Stimulated activated CD4-positive, alpha-beta T cell treated with anti-CD3 and anti-CD28 coated beads, TNF-alpha, amount 100 ng/mL, for 24 hours (primary cell): ENCODE measurements at places on chromosomes 2 and 18.

- no peak for DNase-seq
Observed at GRCh38 chr2:230737300-230737699, 24.7 kb downstream of the CAB39 start.

DNA sequence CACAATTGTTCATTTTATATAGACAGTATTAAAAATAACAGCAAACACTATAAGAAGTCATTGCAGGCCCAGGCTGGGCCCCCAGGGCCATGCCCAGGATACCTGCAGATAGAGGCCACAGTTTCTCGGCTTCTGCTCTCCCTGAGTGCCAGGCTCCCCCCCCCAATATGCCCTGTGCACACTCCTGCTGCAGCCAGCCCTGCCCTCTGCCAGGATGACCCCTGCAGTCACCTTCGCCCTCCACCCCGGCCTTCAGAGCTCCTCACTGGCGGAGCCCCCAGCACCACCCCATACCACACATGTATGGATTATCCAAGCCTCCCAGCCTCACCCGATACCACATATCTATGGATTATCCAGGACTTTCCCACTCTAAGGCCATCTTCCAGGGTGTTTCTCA lies 104.5 kb downstream of the TPO start:
- DNase-seq = no peak

GRCh38 chr2:122754561-122754960 lies 999.1 kb downstream of the TSN start:
- DNase-seq = no peak

DNA sequence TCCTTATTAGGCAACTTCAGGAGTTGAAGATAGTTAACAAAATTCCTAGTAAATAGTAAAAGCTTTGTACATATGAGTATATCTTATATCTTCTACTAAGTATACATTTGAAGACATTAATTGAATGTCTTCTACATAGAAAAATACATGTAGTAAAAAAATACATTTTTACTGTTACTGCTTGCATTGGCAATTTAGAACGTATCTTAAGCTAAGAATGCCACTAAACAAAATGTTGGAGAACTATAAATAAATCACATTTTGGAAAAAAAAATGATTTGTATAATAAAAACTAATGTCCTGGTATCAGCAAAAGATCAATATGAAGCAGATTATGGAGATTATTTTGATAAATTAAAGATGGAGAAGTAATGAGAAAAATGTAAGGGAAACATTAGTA lies 434.2 kb upstream of the SLC8A1 start:
- no peak for DNase-seq

DNA sequence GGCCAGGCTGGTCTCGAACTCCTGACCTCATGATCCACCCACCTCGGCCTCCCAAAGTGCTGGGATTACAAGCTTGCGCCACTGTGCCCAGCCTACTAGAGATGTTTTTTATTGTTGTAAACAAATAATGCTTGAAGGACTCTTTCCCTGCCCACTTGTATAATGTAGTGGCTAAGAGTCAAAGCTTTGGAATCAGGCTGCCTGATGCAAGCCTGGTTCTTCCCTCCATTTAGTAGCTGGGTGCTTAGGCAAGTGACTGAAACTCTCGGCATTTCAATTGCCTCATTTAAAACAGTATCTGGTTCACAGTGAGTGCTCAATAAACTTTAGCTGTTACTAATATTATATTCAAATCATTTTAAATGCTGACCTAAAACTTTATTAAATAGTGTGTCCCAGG lies 264.0 kb upstream of the FBXO11 start:
- DNase-seq = no peak

- no peak for DNase-seq
Observed at GRCh38 chr2:9360701-9361100, 62.6 kb downstream of the ITGB1BP1 start.

DNA sequence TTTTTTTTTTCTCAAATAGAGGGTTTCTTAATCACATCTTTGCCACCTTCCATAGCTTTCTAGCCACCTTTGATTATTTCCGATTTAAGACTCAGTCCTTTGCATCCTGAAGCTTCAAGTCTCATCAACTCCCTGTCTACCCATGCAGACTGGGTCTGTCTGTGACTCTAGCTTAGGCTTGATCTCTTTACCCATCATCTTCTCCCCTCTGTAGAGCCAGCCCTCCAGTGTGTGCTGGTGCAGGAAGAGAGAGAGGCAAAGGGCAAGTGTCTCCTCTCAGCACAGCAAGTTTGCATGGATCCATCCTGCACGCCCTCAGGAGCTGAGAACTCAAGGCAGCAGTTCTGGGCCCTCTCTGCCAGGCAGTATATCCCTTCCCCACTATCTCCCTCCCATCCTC lies 70.4 kb downstream of the HNRNPLL start:
- DNase-seq = no peak

DNA sequence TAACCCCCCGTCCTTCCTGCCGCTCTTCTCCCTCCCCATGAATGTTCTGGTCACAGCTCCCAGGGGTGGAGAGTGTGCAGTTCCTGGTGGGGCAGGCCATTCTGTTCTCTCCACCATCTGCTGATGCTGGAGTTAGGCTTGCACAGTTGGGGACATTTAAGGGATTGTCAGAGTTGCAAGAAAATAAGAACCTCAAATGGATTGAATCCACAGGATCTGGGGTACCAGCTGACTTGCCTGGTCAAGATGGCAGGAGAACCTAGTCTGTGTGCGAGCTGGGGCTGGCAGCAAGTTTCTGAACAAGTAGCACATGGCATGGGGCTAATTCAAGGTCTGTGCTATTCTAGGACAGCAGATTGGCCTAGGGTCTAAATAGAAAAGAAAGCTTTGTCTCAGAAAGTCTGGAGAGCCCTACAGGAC lies 60.8 kb upstream of the TXNDC2 start:
- DNase-seq = no peak

GRCh38 chr2:235235977-235236767 lies 257.7 kb upstream of the AGAP1 start:
- DNase-seq = no peak

DNA sequence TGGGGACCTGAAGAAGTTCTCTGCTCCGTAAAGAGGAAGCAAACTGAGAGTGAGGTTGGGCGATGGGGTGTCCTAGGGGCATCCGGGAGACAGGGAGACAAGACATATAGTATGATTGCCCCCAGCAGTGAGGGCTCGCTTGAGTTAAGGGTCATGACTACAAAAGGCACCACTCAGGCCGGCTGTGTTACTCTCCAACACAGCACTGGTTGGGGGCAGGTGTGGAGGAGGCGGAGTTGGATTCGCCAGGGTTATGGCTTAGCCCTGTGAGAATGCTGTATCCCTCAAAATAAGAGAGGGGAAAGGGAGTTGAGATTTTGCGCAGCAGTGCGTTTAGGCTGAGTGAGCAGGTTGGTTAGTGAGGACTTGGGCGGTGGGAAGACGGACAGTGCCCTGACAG lies 12.0 kb downstream of the DYSF start:
- no peak for DNase-seq

- DNase-seq = no peak
Observed at GRCh38 chr2:143903172-143903856, 616.6 kb downstream of the ZEB2 start.

DNA sequence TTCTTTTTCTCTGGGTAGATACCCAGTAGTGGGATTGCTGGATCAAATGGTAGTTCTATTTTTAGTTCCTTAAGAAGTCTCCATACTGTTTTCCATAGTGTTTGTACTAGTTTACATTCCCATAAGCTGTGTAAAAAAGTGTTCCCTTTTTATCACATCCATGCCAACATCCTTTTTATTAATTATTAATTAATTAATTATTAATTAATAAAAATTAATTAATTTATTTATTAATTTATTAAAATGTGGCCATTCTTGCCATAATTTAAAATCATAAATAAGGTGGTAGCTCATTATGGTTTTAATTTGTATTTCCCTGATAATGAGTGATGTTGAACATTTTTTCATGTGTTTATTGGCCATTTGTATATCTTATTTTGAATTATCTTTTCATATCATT lies 234.3 kb upstream of the FBXO11 start:
- no peak for DNase-seq
